Activated T-cell treated with anti-CD3 and anti-CD28 coated beads, Interleukin-2, amount 50 U/mL, for 4 hours (primary cell): ENCODE measurements at places on chromosomes 5 and 9.

GRCh38 chr5:8058616-8059190, 189.8 kb downstream of the MTRR start:
- DNase-seq = no peak

- DNase-seq = no peak
These were observed 91.8 kb upstream of the FER start for GRCh38 chr5:108655750-108656450.

- DNase-seq = no peak
These were observed 67.0 kb downstream of the GCNT1 start for GRCh38 chr9:76526026-76526425.

DNA sequence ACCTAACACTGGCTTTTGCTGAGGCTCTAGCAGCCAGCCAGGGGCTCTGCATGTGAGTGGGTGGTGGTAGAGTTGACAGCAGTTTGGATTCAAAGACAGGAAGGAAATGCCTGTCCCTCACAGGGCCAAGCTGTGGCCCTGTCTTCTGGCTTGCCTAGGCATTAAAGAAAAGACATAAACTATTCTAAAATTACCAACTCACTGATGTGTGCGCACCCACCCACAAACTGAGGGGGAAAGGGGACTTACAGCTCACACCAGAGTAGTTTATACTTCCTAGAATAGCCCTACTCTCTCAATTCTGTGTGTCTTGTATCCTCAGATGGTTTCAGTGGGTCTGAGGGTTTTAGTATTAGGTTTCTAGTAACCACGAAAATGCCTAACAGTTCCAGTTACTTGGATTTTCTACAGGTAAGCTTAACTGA, 18.3 kb upstream of the IL13 start:
- DNase-seq = no peak
